ENCODE measurements at places on chromosomes 6 and 20.

DNA sequence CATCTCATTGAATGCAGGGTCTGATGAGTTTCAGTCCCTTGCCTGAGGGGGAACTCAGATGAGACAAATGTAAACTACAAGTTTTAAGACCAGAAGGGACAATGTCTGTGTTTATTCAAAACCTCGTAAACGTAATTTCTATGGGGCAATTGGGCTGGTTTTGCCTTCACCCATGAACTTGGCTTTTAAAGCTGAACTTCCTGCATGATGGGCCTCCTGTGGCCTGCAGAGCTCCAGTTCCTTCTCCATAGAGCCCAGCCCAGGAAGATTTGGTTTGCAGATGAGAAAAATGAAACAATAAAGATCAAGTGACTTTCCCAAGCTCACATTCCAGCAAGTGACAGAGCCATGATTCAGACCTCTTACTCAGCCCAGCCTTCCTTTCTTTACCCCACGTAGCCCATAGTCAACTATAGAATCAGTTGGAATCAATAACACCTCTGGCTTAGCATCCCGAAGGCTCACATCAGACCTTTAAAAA, 612.3 kb downstream of the UTRN start:
- peak; percentile 90 for DNase-seq

DNA sequence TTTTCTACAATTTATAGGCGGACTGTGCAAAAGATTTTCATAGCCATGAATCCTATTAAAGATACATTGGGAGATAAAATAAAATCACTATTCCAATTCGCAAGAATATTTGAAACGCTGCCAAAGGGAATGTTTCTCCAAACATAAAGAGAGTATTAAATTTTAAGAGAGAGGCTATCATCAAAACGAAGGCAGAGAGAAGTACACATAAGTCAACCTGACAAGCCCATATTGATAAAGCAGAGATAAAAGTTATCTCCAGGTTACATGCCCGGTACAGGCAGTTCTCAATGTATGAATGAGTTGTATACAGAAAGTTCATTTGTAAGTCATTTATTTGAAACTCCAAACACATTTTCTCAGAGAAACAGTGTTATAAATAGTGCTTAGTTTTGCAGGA, 193.1 kb downstream of the ATXN1 start:
- no peak for DNase-seq

DNA sequence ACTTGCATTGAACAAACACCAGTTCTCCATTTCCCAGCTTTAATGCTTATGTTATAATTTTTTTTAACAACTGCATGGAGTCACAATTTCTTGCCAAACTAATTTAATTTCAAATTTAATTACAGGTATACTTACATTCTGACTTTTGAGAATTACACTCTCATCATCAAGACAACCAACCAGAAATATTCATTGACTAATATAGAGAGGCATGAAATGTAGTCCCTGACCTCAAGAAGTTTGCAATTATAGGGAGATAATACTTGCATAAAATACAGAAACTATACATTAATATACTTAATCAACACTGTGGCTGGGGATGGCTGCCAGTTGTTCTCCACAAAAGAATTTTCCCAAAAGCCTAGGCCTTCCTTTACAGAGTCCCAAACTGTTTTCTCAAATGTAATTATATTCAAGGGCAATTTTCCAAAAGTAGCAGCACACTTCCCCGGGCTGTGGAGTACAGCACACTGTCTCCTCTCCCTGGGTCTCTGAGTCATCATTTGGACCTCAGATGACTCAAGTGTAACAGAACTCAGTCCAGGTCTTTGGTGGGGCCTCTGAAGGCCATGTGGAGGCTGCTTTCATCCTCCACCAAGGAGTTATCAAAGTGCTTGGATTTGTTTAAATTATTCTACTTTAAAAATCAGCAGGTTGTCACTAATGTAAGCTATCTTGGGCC, 114.1 kb downstream of the KIF16B start:
- DNase-seq = peak; percentile 92

- DNase-seq = no peak
Observed at GRCh38 chr6:96164802-96165201, 149.0 kb downstream of the FUT9 start.

GRCh38 chr20:41380551-41381193, 14.1 kb upstream of the EMILIN3 start:
- DNase-seq = no peak

DNA sequence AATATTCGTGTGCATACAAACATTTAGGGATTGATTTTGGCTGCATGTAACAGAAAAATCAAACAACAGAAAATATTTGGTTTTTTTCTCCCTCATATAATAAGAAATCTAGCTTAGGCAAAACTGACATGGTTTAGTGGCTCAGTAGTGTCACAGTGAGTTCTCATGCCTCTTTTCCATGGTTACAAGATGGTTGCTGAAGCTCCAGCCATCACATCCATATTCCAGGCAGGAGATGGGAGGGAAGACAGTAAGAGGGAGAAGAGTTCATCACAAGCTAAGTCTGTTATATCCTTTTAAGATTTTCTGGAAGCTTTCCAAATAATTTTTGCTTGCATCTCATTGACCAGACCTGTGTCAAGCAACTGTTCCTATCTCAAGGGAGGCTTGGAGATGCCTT, 267.2 kb upstream of the RNF24 start:
- no peak for DNase-seq

- no peak for DNase-seq
Observed at GRCh38 chr20:25480156-25480555, 72.7 kb downstream of the GINS1 start.

GRCh38 chr6:24207413-24207812, 81.4 kb downstream of the NRSN1 start:
- DNase-seq = no peak

DNA sequence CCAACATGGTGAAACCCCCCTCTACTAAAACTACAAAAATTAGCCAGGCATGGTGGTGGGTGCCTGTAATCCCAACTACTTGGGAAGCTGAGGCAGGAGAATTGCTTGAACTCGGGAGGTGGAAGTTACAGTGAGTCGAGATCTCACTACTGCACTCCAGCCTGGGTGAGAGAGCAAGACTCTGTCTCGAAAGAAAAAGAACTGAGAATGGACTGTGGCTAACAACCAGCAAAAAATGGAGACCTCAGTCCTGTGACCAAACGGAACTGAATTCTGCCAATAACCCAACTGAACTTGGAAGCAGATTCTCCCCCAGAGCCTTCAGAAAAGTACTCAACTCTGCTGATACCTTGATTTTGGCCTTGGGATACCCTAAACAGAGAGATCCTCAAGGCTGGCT, 604.5 kb downstream of the DOK5 start:
- no peak for DNase-seq

DNA sequence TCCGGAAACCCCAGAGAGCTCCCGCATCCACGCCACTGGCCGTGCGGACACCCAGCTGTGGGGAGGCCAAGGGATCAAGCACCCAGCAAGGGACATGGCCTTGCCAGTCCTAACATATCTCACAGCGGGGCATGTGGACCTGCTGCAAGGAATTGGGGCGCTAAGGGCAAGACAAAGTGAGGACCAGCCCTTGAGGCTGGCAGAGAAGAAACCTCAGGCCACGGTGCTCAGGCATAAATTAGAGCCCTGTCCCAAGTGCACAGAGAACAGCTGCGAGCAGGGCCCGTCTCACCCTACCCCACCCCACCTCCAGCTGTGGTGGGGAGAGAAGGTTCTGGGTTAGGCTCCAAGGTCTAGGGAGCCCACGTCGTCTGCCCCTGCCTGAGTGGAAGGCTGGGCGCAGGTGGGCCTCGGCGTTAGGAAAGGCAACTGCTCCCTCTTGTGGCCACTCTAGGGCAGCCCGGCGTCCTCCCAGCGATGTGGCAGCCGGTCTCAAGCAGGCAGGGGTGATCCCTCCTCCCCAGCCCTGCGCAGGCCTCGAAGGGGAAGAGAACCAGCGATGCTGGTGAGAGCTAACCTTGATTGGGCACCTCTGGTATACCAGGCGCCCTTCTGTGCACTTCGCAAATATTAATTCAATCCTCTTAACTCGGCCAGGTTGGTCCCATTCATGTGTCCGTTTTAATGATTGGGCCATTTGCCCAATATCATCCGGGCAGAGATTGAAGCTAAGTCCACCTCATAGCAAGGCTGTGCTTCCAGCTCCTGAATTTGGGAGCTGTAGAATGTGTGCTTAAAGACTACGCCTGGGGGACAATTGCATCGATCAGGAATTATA, 235.8 kb downstream of the NFATC2 start:
- peak; percentile 65 for DNase-seq

- DNase-seq = no peak
Observed at GRCh38 chr6:8057793-8058192, 6.4 kb downstream of the BLOC1S5 start.

DNA sequence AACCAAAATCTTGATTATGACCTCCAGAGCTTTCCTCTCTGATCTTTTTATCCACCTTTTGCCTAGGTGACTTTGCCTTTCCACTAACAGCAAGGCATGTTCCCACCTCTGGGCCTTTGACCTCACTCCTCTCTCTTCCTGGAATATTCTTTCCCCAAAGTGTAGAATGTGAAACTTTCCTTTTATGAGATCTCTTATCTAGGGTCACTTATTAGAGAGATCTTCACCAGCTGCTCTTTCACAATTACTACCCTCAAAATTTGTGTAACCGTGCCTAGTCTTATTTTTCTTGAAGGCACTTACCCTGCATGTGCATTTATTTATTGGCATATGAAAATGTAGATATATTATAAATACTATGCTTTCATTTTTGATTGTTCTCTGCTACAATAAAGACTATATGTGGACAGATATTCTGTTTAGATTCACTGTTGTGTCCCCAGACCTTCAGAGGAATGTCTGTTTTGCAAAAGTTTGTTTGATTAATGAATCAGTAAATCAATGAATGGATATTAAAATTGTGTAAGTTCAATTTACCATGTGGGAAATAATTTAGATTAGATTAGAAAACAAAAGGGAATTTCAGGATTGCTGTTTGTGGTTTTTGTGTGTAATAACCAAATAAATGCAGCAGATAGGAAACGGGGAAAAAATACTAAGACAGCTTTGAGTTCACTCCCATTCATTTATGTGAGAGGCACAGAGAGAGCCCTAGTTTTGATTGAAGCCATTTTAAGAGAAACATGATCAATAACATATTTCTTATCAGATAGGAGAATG, 207.0 kb downstream of the ADGB start:
- DNase-seq = no peak
